ENCODE measurements at places on chromosomes 12 and 14. TPM values are rescaled to one million over a fixed set of nuclear protein-coding genes. Genes with fewer than 3 reads are reported as not detected.

Gene MSI1
- total RNA-seq: 0.17 TPM

Gene CEBPE
- total RNA-seq: not detected

Gene TAS2R43
- not detected for total RNA-seq

Gene IAPP
- not detected for total RNA-seq

Gene ATL1
- total RNA-seq: 3.7 TPM

Gene HCAR1
- 0.34 TPM for total RNA-seq

Gene KCNH3
- 2.2 TPM for total RNA-seq

Gene OTX2
- total RNA-seq: not detected

Gene CABP1
- not detected for total RNA-seq

Gene PIP4K2C
- total RNA-seq: 14.3 TPM

Gene RD3L
- not detected for total RNA-seq

Gene ADGRD1
- 0.84 TPM for total RNA-seq

Gene REP15
- 0.89 TPM for total RNA-seq

Gene KRT6A
- 0.30 TPM for total RNA-seq

Gene KRT76
- not detected for total RNA-seq

Gene TGM1
- 1.2 TPM for total RNA-seq

Gene KRT71
- not detected for total RNA-seq

Gene PPP4R3A
- total RNA-seq: 43.4 TPM
